ENCODE measurements at places on chromosomes 1 and 21.
A peak's percentile ranks its signal among the peaks of the same experiment; 100 is the strongest.

DNA sequence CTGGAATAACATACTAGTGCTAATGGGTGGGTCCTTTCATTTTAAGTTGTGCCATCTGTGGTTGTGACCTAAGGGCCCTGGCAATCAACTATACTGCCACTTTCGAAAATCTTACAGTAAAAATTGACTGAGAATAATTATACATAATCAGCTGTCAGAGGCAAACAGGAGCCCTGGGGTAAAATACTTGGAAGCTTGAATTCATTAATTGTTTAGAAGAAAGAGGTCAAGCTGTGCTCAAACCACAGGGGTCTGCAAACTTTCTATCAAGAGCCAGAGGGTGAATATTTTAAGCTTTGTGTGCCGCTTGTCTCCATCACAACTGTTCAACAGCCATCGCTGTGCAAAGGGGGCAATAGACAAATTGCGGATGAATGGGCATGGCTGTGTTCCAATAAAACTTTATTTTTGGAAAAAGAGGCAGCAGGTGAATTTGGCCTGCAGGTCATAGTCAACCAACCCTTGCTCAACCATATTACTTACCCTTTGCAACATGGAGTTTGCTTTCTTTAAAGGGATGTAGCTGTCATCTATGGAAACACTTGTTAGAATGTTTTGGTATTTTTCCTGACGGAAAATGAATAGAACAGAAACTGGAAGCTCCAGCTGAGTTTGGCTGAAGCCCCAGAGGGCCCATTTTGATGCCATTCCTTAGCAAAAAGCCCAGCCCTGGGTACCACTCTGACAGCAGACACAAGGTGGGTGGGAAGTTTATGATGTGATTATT lies 35.7 kb upstream of the USP1 start:
- DNase-seq = no peak

- DNase-seq = no peak
These were observed 11.5 kb downstream of the ESRRG start for GRCh38 chr1:216711712-216712111.

GRCh38 chr1:20073256-20073655 lies 3.3 kb downstream of the PLA2G5 start:
- DNase-seq = no peak

GRCh38 chr1:61082311-61083012 lies at the start of gene NFIA:
NFIA (plus strand) TSS chr1:61082561.
- DNase-seq = peak; percentile 69

- DNase-seq = no peak
These were observed 21.2 kb downstream of the NECAP2 start for GRCh38 chr1:16461681-16462080.

DNA sequence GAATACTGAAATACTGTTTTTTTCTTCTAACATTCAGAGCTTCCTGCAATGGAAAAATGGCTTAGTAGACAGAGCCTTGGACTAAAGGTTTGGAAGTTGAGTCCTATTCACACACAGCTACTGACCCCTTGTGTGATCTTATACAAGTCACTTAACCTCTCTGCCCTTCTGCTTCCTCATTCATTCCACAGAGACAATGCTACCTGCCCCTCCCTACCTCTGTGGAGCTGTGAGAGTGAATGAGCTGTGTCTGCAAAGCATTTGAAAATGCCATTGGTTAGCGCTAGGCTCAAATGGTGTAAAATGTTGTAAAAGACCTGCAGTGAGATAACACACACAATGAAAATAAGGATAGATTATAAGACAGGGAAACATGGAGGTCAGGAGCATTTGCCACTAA lies 214.4 kb downstream of the BARHL2 start:
- no peak for DNase-seq

DNA sequence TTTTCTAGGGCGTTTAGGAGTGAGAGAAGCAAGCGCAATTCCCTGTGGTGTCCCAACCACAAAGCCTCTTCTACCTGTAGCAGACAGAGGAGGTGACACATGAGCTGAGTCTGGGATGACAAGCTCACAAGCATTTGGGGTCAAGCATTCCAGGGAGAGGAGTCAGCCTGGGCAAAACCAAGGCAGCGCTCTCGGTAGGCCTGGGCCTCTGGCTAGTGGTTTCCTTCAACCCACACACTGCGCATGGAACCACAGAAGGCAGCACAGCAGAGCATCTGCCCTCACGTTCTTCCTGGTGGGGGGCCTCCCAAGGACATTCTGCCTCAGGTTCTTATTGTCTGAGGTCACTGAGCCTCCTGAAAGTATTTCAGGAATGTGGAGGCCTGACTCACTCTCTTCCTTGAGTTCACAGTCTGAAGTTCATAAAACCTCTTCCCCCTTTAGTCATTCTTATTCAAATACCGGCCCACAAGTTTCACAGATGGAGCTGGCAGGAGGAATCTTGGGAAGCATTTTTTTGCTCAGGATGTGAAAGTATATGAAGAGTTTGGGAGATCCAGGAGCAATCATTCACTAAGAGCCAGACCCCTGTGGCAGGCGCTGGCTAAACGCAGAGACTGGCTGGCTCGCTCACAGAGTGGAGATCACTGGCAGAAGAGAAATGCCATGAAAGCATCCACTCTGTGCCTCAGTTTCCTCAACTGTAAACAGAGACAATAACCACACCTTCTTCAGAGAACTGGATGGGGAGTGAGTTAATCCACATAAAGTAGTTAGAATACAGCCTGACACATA lies 26.8 kb downstream of the CCN1 start:
- peak; percentile 100 for DNase-seq

GRCh38 chr21:29297483-29298347 lies 1.0 kb upstream of the BACH1 start:
- DNase-seq = no peak

GRCh38 chr1:48687282-48688045 lies 89.2 kb downstream of the BEND5 start:
- DNase-seq = no peak

DNA sequence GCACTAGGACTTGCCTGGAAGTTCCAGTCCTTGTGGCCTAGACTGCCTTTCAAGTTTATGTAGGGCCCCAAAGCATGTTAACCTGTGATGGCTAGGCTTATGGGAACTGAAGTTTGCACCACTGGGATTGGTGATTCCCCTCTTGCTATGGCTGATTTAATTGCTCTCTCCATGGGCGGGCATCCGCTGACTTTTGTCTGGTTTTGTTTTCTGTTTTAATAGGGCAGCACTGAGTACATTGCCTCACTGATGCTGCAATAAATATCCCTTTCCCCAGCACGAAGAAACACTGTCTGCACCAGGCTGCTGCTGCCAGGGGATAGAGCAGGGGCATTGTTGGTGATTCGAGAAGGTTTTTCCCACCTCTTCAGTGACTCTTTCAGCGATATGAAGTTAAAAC lies 73.3 kb upstream of the PDE4B start:
- no peak for DNase-seq

DNA sequence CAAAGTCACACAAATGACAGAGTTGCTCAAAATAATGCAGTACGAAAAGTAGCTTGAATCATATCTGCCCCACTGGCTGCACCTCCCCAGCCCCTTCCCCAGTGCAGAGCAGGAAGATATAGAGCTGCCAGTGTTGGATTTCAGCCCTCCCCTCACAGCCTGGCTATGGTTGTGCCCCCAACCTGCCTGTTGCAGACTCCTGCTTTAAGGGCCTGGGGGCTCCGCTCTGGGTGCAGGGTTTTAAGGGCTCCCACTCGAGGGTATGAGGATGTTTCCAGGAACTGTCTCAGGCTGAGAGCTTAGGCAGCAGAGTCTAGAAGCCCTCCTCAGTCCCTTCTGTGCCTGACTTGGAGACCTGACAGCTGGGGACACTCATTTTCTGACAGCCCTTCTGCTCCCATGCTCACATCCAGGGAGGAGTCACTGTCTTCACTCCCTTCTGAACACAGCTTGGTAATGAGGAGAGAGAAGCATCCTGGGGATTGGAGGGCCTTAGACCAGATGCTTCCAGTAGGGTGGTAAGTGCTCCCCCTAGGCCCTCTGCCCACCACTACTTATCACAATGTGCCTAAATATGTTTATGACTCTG lies 4.6 kb downstream of the S100A9 start:
- no peak for DNase-seq

DNA sequence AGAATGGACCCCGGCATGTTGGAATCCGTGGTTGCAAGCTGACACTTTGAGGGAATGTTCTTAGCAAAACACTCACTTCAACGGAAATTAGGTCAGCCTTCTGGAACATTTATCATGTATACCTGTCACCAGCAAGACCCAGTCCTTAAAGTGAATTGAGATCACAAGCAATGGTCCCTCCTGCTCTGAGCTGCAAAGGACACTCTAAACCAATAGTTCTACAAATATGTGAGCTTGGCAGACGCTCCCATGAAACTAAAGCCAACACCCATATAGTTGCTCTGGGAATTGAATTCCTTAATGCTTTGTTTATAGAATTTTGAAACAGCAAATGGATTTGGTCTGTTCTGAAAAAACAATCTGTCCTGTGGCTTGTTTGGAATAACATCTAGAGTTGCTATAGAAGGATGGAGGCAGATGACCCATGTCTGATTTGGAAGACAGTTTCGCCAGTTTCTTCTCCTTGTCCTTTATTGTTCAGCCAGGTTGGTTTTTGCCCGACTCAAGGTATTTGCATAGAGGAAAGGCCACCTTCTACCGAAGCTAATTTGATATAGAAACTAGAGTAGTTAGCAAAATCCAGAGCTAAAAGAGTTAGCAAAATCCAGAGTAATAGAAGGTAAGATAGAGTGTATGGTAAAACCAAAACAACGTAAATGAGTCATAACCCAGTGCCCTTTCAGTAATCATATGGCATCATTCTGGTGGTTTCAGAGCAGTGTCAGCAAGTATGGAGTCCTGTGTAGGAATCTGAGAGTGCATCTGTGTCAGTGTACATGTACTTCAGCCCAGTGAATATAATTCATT lies 236.2 kb downstream of the NFIA start:
- peak; percentile 56 for DNase-seq

DNA sequence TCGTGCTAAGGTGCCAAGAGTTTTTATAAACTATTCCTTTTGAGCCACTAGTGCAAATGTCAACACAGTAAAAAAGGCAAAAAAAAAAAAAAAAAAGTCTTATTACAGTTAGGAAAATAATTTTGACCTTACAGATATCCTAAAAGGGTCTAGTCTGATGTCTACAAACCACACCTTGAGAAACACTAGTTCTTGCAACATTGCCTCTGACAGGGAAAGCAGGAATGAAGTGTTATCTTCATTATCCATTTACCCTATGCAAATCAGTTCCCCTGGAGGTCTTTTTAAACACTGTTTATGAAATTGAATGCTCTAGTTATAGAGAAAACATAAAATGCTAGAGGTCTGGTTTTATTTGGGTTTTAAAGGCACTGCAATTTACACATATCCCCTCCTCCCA lies 115.2 kb upstream of the DMRTA2 start:
- DNase-seq = no peak

GRCh38 chr1:25800703-25801377 lies 847 bp downstream of the SELENON start:
- DNase-seq = no peak

DNA sequence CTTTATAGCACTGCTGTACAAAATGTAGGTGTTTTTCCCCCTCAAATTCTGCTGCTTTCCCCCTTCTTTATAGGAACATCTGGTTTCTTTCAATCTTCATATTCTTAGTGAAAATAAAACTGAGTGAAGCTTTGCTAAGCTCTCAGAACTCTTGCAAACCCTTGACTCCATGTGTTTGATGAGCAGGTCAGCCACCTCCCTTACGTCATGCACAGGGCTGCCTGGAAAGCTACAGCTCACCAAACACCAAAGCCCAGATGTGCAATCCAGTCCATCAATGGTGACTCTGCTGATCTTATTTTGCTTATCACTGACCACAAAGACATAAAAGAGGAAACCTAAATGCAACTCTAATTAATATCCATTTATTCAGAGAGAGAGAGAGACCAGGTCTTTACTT lies 5.5 kb downstream of the CACNA1E start:
- no peak for DNase-seq
